Hindlimb muscle (tissue), 1 donor: ENCODE measurements at places on chromosomes 4 and X. TPM values are rescaled to one million over a fixed set of nuclear protein-coding genes. Genes with fewer than 3 reads are reported as not detected.

- no peak for DNase-seq
These were observed 457.9 kb downstream of the GPAT3 start for GRCh38 chr4:83993774-83994173.

DNA sequence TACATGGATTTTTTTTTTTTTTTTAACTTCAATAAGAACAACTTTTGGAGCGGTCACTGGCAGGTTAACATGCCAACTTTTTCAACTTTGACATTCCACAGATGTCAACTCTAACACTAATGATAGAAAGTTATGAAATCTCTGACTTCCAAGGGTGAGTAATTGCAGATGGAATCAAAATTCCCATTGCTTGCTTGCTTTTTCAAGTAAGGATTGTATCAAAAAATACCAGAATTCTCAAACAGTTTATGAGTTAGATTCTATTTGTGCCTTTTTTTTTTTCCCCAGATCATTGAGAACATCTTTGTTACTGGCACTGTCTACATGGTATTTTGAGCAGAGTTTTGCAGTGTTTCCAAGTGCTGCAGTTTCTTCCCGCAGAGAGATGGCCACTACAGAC is 50.3 kb upstream of the OTUD4 start:
- no peak for DNase-seq

GRCh38 chr4:84474107-84474506 is 25.0 kb downstream of the NKX6-1 start:
- no peak for DNase-seq

FAM53A gene
- 2.4 TPM for polyA plus RNA-seq

GRCh38 chr4:26859762-26860156 is 882 bp upstream of the STIM2 start:
- no peak for DNase-seq

HTN1 gene
- polyA plus RNA-seq = 0.05 TPM

CSN1S1 gene
- polyA plus RNA-seq = not detected
